Globus pallidus (tissue), 1 donor: ENCODE measurements at places on chromosomes 6 and 20.

DNA sequence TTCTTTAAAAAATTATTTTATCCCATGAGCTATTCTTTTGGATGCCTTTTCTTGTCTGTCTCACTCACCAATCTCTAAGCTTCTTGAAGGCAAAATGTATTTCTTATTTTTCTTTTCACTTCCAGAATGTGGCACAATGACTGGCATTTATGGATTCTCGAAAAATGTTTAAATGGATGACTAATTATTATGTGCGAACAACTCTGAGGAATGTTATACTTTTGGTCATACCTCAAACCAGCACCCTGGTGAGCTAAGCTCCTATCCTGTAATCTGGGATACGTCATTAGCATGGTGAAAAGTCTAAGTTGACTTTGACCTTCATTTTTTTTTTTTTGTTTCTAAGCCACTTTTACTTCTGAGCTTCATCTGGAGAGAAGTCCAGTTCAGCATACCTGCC is 214.0 kb upstream of the CEP162 start:
- DNase-seq = no peak

DNA sequence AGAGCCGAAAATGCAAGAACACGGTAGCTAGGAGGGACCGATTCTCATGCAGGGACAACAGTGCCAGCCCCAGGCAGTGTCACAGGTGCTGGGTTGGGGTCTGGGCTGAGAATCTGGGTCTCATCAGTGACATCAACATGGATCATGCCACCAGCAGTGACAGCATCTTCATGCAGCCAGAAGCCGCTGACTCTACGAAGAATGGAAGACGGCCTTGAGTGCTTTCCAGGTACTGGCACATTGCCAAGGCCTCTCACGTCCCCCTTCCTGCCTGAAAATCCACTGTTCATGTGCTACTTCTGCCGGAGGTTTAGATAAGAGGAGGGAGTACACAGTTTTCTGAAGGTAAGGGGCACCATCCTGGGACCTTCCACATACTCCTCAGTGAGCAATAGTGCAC is 141.1 kb upstream of the FOXQ1 start:
- DNase-seq = no peak

- no peak for DNase-seq
These were observed 74.0 kb upstream of the SAMD5 start for GRCh38 chr6:147434516-147434915.

GRCh38 chr6:78670802-78671201 is 196.5 kb upstream of the IRAK1BP1 start:
- DNase-seq = no peak

DNA sequence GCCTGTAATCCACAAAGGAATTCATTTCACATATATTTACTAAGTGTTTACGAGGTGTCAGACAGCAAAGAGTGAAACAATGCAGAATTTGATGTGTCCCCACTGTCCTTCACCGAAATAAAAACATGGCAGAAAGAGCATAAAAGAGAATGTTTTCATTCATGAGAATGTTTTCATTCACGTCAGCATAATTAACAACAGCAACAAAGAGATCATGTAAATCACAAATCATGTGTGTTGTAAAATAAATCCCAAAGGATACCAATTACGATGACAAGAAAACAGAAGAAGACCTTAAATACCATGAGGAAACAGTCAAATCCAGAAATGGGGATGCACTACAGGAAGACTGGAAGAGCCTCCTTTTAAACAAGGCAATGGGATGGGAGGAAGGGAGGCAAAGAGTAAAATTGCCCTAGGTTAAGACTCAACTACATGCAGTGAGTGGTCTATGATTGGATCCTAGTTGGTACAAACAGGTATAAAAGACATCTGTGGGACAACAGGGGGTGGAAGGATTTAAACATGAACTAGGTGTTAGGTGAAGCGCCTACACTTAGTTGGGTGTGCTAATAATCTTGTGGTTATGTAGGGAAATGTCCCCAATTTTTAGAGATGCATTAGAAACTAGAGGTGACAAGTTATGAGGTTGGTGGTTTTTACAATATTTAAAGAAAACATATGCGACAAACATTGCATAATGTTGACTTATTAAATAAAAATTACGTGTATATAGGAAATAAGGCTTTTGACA is 1.5 kb downstream of the ZSCAN31 start:
- no peak for DNase-seq

DNA sequence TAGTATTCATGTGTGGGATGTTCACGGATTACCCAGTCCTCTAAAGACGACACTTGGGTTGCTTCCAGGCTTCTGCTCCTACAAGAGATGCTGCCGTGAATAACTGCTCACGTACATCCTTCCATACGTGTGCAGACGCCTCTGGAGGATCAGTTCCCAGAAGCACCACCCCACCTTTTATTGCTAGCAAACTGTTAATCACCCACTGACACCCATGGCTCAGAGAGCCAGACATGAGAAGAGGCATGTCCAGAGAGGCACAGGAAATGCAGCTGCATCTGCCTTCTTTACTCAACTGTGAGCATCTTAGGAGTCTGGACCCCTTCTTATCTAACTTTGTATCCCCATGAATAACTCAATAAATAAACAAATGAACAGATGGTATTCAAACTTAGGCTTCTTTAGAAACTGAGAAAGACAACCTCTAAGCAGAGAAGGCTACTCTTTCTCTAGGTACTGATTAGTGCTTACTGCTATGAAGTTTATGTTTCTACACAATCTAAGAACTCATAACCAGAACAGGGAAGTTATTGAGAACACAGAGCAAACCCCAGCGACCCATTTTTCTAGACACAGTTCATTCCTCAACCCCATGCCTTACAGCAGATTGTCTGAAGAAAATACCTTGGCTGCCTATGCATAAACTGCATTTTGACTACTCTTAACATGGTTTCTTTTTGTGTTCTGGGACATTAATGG is 228.7 kb upstream of the RREB1 start:
- DNase-seq = no peak

DNA sequence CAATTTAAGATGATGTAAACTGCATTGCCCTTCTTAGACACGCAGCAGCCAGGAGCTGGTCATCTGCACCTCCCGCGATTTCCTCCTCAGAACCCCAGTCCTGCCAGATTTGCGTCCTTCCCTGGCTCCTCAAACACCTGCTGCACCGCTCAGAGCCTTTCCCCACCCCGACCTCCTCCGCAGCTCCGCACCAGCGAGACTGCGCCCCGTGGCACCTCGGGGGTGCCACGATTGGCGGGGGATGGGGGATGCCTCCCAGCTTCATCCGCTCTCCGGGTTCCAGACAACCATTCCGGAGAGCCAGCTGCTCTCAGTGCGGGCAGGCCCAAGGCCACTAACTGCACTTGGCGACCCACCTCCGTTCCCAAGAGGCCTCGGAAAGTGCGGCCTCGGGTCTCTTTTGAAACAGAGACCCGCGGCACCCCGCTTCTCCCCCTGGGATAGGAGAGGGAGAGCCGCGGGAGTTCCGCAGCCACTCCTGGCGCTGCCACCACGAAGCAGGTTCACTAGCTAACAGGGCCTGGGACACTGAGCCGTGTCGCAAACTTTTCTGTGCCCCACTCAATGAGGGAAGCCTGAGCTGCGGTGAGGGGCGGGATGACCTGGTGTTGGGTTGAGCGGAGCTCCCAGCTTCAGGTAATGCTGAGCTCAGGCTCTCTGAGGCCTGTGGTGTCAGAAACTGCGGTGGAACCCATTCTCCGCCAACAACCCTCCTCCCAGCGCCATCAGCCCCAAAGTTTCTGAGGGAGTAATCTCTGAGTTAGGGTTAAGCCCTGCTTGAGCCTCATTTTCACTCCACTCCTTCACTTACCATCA is 7.3 kb upstream of the TFAP2A start:
- no peak for DNase-seq
